ENCODE measurements at places on chromosomes 7 and 10. TPM values are rescaled to one million over a fixed set of nuclear protein-coding genes. Genes with fewer than 3 reads are reported as not detected.

The GIMAP6 gene
- 115 TPM for total RNA-seq

The TRIP6 gene
- 42.9 TPM for total RNA-seq

The C10orf143 gene
- 0.65 TPM for total RNA-seq

The SFTPA2 gene
- total RNA-seq = not detected

The PLEKHS1 gene
- total RNA-seq = not detected

The CDNF gene
- total RNA-seq = 0.32 TPM

The PRSS1 gene
- total RNA-seq = not detected

The MORN4 gene
- 2.3 TPM for total RNA-seq

The KCNMA1 gene
- 1.4 TPM for total RNA-seq

The PCLO gene
- total RNA-seq = under 0.01 TPM

The PHKG1 gene
- not detected for total RNA-seq

The CAV1 gene
- 1,370 TPM for total RNA-seq

Data from epithelial cell of umbilical artery (primary cell).